ENCODE measurements at places on chromosomes 1 and 21.

DNA sequence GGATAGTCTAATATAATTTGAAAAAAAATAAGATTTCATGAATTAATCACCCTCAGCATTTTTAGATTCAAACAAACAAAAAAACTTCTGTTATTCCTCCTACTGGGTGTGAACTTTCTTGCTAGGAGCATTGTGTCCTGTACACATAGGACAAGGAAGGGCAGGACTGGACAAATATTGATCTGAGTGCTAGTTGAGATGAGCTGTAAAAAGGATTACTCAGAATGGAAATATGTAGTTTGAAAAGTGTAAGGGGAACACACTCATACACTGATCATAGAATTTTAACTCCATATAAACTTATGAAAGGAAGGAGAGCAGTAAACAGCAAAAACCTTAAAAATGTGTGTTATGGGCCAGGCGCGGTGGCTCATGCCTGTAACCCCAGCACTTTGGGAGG, 156.5 kb upstream of the ZNF648 start:
- no peak for DNase-seq

DNA sequence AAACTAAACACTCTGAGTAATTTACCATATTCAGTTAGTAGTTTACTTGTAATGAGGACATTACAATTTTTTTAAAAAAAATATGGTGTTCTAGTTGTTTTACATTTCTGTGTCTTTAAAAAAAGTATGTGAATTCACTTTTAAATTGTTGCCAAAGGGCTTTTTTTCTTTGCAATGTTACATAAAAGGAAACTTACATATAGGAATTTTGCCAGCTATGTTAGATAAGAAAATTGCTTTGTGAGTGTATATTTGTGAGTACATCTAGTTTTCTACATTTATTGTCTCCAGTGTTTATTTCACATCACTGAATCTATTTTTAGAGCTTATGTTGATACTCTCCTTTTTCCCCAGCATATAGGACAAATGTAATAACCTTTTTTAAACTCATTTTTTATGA, 206.8 kb downstream of the GPR52 start:
- DNase-seq, result no peak

DNA sequence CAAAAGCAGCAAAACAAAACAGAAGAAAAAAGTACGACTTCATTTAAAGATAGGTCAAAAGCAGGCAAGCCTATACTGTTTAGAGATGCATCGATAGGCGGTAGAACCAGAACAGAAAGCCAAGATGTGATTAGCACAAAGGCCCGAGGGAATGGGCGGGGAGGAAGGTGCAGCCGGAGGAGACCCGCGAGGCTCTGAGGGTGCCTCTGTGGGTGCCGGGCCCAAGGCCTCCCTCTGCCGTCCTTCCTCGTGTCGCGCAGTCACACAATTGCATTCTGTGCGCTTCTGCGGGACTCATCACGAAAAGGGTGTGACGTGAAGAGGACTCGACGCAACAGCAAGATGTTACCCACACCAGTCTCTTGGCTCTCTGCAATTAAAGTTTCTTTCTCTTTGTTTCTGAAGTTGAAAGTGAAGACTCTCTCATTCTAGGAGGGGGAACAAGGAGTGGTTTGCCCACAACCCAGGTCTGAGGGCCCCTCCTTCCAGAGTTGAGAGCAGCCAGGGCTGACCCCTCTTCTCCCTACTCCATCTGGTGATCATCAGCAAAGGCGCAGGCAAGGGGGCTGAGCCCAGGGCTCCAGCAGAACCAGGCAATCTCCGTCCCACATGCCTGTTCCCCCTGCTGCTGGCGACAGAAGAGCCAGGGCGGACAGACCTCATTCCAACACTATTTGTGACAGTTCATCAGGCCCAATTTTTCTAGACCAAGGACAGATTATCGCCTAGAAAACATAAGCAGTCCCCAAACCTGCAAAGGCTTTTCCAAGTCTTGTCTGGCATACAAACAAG, 41.0 kb downstream of the NPHP4 start:
- DNase-seq, result no peak

- DNase-seq, result no peak
Measured at GRCh38 chr21:39863111-39863510, 4.1 kb upstream of the PCP4 start.

GRCh38 chr21:41141031-41141457, 26.9 kb upstream of the BACE2 start:
- no peak for DNase-seq

- DNase-seq, result no peak
Measured at GRCh38 chr1:245317217-245317616, 162.4 kb downstream of the KIF26B start.

- DNase-seq, result no peak
Measured at GRCh38 chr21:44352253-44352860, 1.1 kb upstream of the TRPM2 start.

DNA sequence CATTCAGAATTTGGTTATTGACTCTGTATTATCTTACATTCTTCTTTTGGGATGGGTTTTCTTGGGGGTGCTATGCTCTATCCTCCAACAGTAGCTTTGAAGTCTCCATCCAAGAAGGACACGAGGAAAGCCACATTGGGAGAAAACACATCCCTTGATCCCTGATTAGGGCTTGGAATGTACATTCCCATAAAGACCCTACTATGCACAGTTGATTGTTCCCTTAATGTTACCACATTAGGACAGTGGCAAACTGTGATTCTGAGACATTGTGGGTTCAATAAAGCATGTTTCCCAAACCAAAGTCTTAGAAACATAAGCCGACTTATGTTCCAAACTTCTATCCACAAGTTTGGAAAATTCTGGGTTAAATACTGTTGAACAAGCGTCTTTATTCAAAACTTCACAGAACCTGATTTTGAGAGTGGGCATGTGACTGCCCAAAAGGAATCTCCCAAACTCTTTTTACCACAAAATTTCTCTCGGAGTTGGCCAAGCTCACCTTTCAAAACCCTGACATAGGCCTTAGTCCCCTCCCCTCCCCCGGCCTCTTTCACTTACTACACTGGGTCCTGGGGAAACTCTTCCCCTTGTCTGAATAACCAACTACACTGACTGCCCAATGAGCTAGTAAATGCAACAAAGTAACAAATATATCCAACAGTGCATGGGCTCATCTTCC, 177.0 kb upstream of the KAZN start:
- DNase-seq, result no peak

- peak; percentile 59 for DNase-seq
Measured at GRCh38 chr21:26844258-26845065, 747 bp downstream of the ADAMTS1 start.

DNA sequence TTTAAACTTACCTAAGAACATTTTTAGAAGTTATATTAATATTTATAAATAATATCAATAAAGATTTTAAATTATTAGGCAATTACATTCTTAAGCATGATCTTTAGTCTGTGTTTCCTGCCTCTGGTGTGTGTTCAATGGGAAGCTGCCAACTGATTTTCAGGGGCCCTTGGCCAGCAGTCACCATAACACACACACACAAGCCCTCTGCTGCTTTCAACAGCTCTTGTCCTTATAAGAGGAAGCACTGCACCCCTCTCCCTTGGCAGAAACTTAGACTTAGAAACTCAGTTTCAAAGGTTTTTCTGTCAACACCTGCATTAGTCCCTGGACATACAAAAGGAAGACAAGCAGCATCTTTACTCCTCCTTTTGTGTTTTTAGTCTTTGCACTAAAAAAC, 81.4 kb downstream of the VAV3 start:
- no peak for DNase-seq

- DNase-seq, result peak; percentile 70
Measured at GRCh38 chr1:31181515-31182343, 58.0 kb downstream of the NKAIN1 start.

- DNase-seq, result no peak
Measured at GRCh38 chr1:182246783-182247182, 144.8 kb downstream of the GLUL start.

DNA sequence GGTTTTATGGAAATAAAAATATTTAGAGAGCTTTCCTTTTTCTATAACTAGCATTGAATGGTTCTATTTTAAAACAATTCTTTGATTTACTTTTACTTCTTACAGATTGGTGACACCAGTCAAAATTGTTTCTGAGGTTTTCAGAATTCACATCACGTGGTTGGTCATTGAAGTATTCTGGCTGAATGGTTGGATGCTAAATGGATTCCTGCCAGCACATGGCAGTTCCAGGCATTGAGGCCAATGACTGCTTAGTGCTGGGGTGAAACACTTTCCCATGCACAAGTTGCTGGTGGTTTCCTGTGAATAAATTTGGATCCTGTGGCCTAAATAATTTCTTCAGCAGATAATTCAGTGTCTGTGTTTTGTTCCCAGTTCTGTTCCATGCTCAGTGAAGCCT, 20.6 kb downstream of the NCAM2 start:
- DNase-seq, result no peak
